ENCODE measurements at places on chromosomes 1 and 21.

- DNase-seq: no peak
Measured at GRCh38 chr1:31651089-31651420, 6.4 kb upstream of the PEF1 start.

- no peak for DNase-seq
Measured at GRCh38 chr21:34513129-34513675, 1.2 kb upstream of the KCNE1 start.

- no peak for DNase-seq
Measured at GRCh38 chr1:29505532-29506220, 269.4 kb downstream of the PTPRU start.

DNA sequence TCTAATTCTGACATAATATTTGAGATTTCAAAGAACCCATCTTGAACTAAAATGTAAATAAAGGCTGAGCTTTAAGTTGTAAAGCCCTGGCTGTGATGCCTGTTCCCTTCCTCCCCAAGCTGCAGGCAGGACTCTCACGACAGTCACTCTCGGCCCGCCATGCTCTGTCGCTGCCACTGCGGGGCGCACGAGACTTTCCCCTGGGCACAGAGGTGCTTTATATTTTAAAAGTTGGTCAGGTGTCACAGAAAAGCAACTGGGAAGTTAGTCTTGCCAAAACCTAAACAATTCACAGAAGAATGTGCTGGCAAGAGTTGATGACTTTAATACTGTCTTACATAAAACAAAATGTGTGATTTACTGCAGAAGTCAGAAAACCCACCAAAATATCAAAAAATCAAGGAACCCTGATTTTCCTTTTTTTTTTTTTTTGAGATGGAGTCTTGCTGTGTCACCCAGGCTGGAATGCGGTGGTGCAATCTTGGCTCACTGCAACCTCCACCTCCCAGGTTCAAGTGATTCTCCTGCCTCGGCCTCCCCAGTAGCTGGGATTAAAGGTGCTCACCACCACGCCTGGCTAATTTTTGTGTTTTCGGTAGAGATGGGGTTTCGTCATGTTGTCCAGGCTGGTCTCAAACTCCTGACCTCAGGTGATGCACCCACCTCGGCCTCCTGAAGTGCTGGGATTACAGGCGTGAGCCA is 10.7 kb downstream of the LRRC47 start:
- DNase-seq: no peak

GRCh38 chr1:94144836-94145235 is 23.9 kb upstream of the ABCA4 start:
- no peak for DNase-seq

DNA sequence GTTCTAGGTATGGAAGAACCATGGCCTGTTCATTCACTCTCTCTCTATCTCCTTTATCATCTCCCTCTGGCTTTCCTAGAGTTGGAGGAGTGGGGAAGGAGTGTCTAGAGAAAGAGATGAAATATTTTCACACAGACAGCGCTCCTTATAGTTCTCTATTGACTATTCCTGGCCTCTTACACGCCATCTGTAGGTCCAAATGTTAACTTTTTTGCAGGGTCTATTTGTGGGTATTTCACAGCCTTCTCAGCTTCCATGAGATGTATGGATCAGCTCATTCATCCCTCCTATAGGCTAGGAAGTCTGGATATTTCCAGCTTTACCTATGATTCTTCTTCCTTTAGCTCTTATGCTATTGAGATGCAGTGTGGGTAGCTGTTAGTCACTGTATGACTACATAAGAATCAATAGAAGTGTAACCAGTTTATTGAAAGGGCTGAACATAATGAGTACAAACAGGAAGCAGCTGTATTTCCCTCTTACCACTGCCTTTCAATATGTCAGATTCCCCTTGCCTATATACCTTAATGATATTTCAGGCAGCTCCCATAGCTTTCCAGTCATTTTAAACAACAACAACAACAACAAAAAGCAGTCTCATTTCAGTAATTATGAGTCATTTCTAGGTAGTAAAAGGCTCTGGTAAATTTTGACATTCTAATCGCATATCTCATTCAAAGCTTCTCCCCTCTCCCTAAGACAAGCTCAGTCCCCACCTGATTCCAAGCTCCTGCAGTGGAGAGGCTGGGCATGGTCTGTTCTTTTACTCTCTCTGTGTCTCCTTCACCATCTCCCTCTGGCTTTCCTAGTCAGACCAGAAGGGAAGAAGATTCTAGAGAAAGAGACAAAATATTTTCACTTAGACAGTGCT is 149.5 kb downstream of the TTLL7 start:
- no peak for DNase-seq
